ENCODE measurements at places on chromosomes 2 and 18. TPM values are rescaled to one million over a fixed set of nuclear protein-coding genes. Genes with fewer than 3 reads are reported as not detected.

Gene MYCN
- not detected for total RNA-seq

Gene CXXC1
- total RNA-seq: 25.3 TPM

Gene CXCR2
- total RNA-seq: not detected

Gene ZSWIM2
- total RNA-seq: not detected

Gene SLC14A1
- total RNA-seq: 276 TPM

Gene CROCC2
- not detected for total RNA-seq

Gene TMEM17
- total RNA-seq: 2.6 TPM

Gene CNGA3
- total RNA-seq: not detected

Gene CIAO1
- 96.1 TPM for total RNA-seq

Gene HOXD13
- total RNA-seq: 3.1 TPM

Gene CHST10
- 14.9 TPM for total RNA-seq

Gene DSEL
- total RNA-seq: 25.8 TPM

Gene DTNA
- total RNA-seq: 11.7 TPM

Gene ALS2
- total RNA-seq: 13.8 TPM

Gene LINC00305
- not detected for total RNA-seq

Gene SIGLEC15
- total RNA-seq: 3.5 TPM

Gene EFHD1
- total RNA-seq: 3.7 TPM

Gene COL4A4
- 0.17 TPM for total RNA-seq

Gene ANKRD30B
- 0.33 TPM for total RNA-seq

Gene ALPI
- total RNA-seq: not detected

Gene BOK
- 1.2 TPM for total RNA-seq

Gene SH3RF3
- 0.45 TPM for total RNA-seq

Gene UGP2
- total RNA-seq: 69.6 TPM

Gene SEMA4F
- 6.5 TPM for total RNA-seq

Gene SNORC
- total RNA-seq: 0.25 TPM

Gene SPATA3
- not detected for total RNA-seq

Gene CCL20
- total RNA-seq: not detected

Gene RNASEH1
- 21.9 TPM for total RNA-seq

Gene UGT1A4
- total RNA-seq: 0.04 TPM

Gene LAMA3
- 1.6 TPM for total RNA-seq

Gene AGXT
- not detected for total RNA-seq

Gene NMUR1
- total RNA-seq: not detected

Gene LYG2
- total RNA-seq: not detected

Gene DOK6
- total RNA-seq: 8.6 TPM

Gene ALPP
- total RNA-seq: 1.5 TPM

Gene TBR1
- 0.02 TPM for total RNA-seq

Gene MEIS1
- total RNA-seq: 3.4 TPM

Gene INO80D
- 4.5 TPM for total RNA-seq

Gene UGGT1
- total RNA-seq: 39.9 TPM

Gene PLEK
- not detected for total RNA-seq

Gene MBOAT2
- total RNA-seq: 21.3 TPM

Gene ANKRD62
- total RNA-seq: not detected

Gene ABCA12
- total RNA-seq: 0.04 TPM

Gene ST8SIA5
- total RNA-seq: 0.48 TPM

Gene CD8B2
- not detected for total RNA-seq

Data from H4 (cell line).